ENCODE measurements at places on chromosomes 12 and 14. TPM values are rescaled to one million over a fixed set of nuclear protein-coding genes. Genes with fewer than 3 reads are reported as not detected.

DNA sequence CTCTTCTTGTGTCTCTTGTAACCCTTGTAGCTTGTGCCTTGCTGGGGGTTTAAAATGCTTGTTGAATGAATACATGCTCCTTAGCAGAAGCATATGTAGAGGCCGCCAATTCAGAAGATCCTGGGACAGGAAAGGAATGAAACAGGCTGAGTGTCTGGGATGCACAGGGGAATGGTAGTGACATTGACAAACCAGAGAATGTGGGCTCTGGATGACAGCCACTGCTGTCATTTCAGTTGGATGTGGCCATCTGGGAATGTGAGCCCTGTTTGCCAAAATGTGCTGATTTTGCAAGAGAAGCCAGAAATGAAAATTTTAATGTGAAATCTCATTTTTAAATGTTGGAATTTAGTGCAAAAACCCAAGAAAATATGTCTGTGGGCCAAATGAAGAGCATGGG lies 136.8 kb downstream of the DACT1 start:
- DNase-seq, result no peak

- no peak for DNase-seq
These were observed 135.3 kb downstream of the OTOGL start for GRCh38 chr12:80234667-80235066.

DNA sequence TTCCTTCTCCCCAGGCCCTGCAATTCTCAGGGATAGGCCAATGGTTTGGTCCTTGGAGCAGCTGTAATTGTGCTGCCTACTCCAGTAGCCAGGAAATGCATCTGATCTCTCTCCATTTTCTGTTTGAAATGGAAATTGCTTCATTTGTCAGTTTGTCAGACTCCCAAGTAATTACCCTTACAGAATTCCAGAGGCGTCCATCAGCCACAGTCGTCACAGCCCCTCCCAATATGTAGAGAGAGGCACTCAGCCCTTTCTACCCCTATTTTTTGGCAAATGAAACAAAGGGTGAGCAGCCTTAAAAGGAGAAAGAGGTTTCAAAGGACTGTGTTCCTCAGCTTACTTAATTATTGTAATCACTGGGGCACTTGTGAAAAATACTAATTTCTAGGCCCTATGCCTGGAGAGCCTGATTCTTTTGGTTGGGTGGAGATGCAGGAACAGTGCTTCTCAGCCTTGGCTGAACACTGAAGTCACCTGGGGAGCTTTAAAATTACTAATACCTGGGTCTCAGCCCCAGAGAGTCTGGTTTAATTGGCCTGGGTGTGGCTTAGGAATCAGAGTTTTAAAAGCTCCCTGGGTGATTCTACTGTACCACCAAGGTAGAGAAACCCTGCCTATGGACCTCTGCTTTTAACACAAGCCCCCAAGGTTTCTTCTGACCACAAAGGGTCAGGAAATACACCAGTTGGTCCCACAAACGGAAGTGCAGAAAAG lies 190.0 kb downstream of the EMP1 start:
- no peak for DNase-seq

DNA sequence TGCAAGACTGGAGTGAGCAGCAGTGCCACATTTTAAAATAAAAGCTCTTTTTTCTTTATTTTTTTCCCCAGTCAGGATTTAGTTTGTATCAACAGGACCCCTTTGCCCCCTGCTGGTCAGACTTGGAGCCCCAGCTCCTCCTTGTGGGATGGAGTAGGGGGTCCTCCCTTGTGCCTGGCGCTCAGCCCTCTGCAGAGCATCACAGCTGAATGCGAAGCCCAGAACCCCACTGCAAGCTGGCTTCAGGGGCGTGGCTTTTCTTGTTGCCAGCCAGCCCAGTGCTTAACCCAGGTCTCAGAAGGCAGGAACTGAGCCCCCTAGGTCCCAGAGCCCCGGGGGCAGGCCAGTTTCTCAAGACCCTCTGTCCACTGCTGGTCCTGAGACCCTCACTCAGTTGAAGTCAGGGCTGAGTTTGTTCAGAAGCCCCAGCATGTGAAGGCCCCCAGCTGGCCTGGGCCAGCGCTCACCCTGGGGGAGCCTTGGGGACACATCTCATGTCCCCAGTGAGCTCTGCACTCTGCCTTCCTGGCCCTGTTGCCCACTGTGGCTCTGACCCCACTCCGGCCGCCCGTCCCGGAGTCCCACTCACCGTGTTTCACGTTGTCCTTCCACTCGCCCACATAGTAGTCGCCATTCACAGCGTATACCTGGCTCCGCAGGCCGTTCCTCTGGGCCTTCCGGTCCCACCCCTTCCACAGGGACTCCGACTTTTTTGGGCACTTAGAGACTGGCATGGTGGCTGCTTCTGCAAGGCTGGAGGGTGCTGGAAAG lies 519 bp downstream of the MORN3 start:
- DNase-seq, result no peak

GRCh38 chr14:59688224-59689170 lies 111.9 kb upstream of the CCDC175 start:
- DNase-seq, result peak; percentile 49

DNA sequence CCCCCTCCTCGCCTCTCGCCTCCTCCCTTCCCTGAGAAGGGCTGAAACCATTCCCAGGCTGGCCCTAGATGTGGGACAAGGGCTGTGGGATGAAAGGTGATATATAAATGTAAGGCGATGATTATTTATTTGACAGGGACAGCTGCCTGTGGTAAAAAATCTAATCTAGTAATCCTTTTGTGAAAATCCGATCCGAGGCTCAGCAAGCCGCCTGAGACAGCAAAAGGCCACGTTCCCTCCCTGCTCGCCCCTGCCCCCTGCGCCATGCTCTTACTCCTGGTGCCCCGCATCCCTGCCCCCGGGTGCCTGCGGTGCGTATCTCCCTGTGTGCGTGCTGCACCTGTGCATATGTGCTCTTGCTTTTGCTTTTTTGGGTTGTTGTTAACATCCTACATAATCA lies 65.2 kb downstream of the TSPAN9 start:
- no peak for DNase-seq

- DNase-seq, result no peak
These were observed 614.7 kb upstream of the FOXG1 start for GRCh38 chr14:28151926-28152325.

DNA sequence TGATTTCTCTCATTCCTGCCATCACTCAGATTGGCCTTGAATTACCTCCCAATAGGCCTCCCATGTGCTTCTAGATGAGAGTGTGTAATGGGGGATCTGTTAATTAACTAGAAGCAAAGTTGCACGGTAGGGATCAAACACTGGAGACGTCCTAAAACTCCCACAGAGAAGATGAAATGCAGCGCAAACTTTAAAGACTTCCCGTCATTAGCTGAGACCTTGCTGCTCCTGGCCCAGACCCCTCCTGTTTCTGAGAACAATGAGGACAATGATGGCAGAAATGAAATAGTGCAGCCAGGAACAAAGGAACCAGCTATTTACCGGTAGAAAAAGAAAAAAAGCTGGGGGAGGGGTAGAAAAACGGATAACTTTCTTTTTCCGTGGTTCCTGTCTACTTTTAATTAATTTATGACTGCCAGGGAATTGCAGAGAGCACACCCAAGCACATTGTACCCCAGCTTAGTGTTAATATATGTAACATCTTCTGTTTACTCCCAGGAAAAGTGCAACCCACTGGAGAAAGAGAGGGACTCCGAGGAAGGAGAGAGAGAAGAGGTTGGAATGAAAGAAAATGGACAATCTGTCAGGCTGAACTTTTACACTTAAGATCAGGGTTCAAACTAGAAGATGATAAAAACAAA lies 280.7 kb upstream of the SOX5 start:
- DNase-seq, result no peak

DNA sequence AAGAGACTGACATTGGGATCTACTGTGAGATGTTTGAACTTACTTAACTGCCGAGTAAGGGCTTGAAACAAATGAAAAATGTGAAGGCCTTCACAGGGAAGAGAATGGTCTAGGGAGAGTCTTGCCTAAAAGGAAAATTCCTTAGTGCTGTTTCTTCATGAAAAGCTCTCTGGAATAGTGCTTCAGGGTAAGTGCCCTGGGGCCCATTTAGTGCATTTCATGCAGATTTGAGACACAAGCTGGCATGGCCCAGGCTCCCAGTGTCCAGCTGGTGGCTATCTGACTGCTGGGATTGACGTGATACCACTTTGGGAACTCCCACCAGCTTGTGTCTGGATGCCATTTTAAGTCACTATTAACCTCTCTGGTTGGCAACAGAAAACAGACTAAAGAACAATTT lies 26.9 kb downstream of the BEST3 start:
- no peak for DNase-seq

DNA sequence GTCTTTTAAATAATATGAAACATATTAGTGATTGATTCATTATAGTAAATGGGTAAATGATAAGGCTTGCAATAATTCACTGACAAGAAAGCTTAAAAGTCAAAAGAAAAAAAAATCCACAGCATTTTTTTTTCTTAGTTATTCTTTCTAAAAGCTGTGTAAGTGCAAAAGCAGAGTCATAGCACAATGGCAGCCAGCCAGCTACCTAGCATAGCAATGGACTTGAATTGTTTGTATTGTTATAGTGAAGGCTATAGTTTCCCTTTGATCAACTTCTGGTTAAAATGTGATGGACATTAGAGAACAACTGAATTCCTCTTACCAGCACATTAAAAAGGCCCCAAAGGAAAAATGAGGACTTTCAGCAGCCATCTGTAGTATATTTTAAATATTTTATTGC lies 232.1 kb downstream of the NAV3 start:
- DNase-seq, result peak; percentile 46

DNA sequence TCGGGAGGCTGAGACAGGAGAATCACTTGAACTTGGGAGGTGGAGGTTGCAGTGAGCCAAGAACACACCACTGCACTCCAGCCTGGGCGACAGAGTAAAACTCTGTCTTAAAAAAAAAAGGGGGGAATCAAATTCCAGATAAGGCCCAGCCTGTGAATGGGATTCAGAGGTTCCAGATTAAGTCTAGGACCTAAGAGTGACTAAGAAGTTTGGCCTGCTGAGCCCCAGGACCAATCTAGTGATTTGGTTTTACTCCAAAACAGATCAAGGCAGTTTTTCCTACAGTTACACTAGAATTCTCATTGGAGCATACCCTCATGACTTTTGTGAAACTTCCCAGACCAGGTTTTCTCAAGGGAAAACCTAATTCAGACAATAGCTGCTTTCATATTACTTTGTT lies 22.8 kb downstream of the EXOC5 start:
- DNase-seq, result no peak

- no peak for DNase-seq
These were observed 7.4 kb downstream of the SRSF9 start for GRCh38 chr12:120462099-120462640.

- DNase-seq, result no peak
These were observed 80.8 kb downstream of the ANO2 start for GRCh38 chr12:5864301-5864700.

DNA sequence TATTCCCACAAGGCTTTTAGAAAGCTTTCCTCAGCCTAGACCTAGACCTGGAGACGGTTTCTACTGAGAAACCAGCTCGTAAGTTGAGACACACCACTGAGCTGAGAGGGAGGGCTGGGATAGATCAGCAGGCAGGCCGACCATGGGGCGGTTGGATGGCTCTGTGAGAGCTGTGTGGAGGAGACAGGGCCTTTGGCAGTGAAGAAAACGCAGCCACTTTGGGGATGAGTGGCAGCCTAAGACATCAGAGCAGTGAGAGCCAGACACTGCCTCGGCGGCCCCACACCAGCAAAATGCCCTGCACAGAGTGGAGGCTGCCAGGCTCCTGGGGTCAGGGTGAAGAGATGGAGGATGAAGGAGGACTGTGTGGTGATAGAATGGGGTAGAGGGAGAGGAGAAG lies 46.0 kb downstream of the CACNA2D4 start:
- DNase-seq, result no peak

DNA sequence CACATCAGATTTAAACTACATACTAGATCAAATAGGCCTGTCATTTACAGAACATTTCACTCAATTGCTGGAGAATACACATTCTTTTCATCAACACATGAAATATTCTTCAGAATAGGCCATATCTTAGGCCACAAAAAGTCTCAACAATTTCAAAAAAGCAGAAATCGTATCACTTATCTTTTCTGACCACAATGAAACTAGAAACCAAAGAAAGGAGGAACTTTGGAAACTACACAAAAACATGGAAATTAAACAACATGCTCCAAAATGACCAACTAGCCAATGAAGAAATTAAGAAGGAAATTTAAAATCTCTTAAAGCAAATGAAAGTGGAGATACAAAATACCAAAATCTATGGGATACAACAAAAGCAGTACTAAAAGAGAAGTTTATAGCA lies 35.1 kb downstream of the PARP11 start:
- no peak for DNase-seq

GRCh38 chr12:52965337-52965731 lies 16.4 kb downstream of the KRT18 start:
- DNase-seq, result no peak

DNA sequence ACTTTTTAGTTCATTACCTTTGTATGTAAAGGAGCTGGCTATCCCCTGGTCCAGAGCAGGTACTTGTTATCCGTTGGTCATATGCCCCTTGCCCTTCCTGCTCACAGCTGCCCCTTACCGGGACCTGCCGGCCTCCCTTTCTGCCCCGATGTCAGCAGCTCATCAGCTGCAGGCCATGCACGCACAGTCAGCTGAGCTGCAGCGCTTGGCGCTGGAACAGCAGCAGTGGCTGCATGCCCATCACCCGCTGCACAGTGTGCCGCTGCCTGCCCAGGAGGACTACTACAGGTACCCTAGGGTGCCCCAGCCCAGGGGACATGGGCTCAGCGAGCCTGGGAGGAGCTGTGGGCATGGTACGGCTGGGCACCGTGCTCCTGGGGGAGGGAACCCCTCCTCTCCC lies 2.3 kb upstream of the RNU7-1 start:
- no peak for DNase-seq

GRCh38 chr12:105110851-105111250 lies 3.3 kb downstream of the WASHC4 start:
- no peak for DNase-seq

DNA sequence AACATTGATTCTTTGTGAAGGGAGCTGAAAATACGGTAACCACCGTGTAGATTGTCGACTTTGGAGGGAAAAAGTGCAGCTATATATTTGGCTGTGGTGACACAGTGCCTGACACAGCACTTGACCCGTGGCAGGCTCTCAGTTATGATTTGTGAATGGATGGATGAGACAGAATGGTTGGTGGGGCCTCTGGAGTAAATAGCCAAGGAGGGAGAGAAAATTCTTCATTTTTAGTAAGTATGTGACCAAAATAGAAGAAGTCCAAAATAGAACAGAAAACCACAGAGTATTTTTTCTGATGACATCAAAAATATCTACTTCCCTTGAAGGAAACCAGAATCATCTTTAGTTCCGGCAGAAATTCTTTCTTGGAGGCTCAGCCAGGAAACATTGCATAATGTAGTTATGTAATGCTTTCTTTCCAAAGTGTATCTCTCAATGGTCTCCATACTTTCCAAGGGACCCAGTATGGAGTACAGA lies 82.0 kb upstream of the WSCD2 start:
- DNase-seq, result no peak

NKX2-1 gene
- not detected for total RNA-seq

SPIC gene
- total RNA-seq, result not detected

SBNO1 gene
- total RNA-seq, result 24.0 TPM

LARP4 gene
- total RNA-seq, result 34.0 TPM

Data from HT1080 (cell line).